ENCODE measurements at places on chromosomes 12 and 14.

DNA sequence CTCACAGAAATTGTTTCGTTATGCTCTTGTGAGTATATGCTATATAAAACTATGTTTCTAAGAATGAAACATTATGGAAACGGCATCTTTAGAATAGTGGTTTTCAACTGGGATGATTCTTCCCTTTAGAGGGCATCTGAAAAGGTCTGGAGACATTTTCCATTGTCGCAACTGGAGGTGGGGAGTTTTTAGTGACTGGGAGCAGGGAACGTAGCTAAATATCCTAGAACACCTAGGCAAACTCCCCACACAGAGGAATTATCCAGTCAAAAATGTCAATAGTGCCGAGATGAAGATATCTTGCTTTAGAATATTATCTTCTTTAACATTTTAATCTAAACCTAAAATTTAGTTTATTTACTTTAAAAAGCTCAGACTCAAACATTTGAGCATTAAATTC lies 486.1 kb upstream of the FOXG1 start:
- DNase-seq = no peak
- H3K27ac ChIP-seq = no peak overlapping the region
- H3K27me3 ChIP-seq = no peaks in the 10 kb centered on the region
- no peaks in the 10 kb centered on the region for H3K4me1 ChIP-seq
- no peak overlapping the region for H3K4me3 ChIP-seq

DNA sequence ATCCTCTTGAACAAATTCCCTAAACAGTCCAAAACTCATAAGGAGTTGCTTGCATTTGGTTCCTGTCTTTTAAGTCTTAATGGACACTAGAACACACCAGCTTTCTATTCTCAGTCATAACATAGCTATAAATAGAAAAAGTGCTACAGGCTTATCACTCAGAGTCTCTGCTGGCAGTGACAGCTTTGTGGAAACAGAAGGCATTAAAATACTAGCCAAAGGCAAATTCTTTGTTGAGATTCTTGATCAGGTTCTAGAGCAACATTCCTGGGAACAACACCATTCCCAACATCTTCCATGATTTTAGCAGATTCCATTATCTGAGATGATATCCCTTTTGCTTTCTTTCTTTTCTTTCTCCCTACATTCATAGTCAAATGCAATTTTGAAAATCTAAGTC lies 207.7 kb upstream of the PLEKHG7 start:
- H3K27me3 ChIP-seq = no peaks in the 10 kb centered on the region
- H3K27ac ChIP-seq = no peak overlapping the region
- no peaks in the 10 kb centered on the region for H3K4me1 ChIP-seq
- no peak for DNase-seq
- H3K4me3 ChIP-seq = no peak overlapping the region

- no peaks in the 10 kb centered on the region for H3K36me3 ChIP-seq
- H3K4me3 ChIP-seq = no peak overlapping the region
- no peak for DNase-seq
- no peak overlapping the region for H3K27ac ChIP-seq
- peaks cover 7% of the 10 kb centered on the region for H3K4me1 ChIP-seq
These were observed 5.5 kb downstream of the CEP170B start for GRCh38 chr14:104870368-104871144.

DNA sequence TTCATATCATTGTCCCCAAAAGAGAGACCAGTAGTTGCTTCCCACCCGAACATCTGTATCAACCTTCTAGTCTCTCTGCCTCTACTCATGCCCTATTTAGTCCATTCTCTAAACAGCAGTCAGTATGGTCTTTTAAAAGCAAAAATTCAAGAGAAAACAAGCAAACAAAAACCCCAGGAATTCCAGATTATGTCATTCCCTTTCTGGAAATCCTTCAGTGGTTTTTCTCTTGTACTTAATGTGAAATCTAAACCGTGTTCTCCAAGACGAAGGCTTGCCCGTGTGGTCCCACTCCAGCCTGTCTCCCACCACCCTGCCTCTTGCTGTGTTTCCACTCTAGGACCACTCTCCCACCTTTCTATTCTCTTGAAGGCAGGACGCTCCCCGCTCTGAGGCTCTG lies 90.8 kb downstream of the TMEM30B start:
- H3K4me3 ChIP-seq = no peak overlapping the region
- no peaks in the 10 kb centered on the region for H3K4me1 ChIP-seq
- H3K27ac ChIP-seq = peak overlapping the region; percentile 83
- H3K36me3 ChIP-seq = no peaks in the 10 kb centered on the region
- DNase-seq = no peak
- no peaks in the 10 kb centered on the region for H3K27me3 ChIP-seq

DNA sequence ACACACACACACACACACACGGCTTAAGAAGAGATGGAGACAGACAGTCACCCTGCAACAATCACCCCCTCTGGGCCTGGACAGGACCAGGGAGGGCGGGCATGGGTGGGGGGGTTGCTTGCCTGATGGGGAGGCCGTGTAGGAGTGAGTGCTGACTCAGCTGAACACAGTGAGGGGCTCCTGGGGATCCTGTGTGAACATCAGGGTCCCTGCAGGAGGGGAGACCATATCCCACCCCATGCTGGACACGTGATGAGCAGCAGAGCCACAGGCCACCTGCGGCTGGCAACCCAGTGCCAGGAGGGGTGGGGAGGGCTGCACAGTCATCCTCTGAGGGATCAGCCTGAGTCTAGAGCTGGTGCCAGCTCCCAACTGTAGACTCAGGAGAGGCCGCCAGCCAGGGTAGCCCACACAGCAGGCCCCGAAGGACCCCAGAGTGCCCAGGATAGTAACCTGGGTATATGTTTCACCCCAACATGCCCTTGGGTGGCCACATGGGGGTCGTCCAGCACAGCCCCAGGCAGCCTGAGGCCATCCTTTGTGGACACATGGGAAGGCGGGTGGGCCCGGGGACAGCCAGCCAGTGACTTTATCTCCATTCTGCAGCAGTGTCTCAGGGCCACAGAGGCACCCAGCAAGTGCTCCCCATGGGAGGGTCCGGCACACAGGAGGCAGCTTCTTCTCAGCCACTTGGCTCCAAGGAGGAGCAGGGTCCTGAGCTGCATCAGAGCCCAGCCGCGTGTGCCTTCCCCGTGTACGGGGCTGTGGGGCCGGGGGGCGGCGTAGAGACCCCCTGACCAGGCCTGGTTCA lies 73.7 kb upstream of the SFSWAP start:
- H3K4me1 ChIP-seq = no peaks in the 10 kb centered on the region
- DNase-seq = no peak
- H3K36me3 ChIP-seq = no peaks in the 10 kb centered on the region
- H3K27me3 ChIP-seq = no peaks in the 10 kb centered on the region

- peak overlapping the region; percentile 84 for H3K4me3 ChIP-seq
- peaks cover 5% of the 10 kb centered on the region for H3K4me1 ChIP-seq
- no peak for DNase-seq
- H3K27me3 ChIP-seq = no peaks in the 10 kb centered on the region
- no peak overlapping the region for H3K27ac ChIP-seq
These were observed 1.3 kb downstream of the BCL2L2 start for GRCh38 chr14:23307687-23308644.

DNA sequence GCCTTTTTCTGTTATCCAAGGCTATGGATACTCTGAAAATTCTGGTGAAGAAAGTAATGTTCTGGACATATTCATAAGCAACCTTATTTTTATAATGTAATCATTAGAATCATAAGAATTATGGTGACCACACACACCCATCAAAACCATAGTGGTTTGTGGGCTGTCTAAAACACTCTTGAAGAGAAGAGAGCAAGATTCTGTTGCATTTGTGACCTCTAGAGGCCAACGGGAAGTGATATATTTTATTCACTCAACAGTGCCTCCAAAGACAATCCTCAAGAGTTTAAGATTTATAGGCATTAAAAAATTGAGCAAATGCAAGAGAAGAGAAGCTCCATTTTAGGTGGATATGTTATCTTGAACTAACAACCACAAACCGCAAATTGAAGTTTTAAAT lies 68.5 kb upstream of the LGR5 start:
- H3K27me3 ChIP-seq = no peaks in the 10 kb centered on the region
- no peak overlapping the region for H3K4me3 ChIP-seq
- no peaks in the 10 kb centered on the region for H3K36me3 ChIP-seq

DNA sequence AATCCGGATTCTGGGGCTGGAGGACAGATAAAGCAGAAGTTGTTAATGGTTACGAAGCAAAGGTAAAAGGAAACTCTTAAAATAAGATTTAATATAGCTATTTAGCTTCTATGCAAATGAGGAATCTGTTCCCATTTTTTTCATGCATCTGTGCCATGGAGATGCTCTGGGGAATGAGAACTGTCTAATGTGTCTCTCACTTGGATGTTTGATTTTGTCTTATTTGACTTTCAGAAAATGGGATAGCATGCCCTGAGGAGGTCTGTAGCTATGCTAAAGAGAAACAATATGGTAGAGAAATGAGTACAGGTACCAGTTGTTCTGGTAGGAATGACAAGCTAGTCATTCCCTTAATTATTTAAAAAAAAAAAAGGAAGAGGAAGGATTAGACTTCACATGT lies 24.3 kb downstream of the C12orf76 start:
- peak overlapping the region; percentile 74 for H3K27ac ChIP-seq
- peaks cover 50% of the 10 kb centered on the region for H3K36me3 ChIP-seq
- H3K4me3 ChIP-seq = no peak overlapping the region
- H3K4me1 ChIP-seq = peaks cover 23% of the 10 kb centered on the region

- DNase-seq = no peak
- no peaks in the 10 kb centered on the region for H3K36me3 ChIP-seq
- H3K4me3 ChIP-seq = no peak overlapping the region
- peaks cover 16% of the 10 kb centered on the region for H3K4me1 ChIP-seq
These were observed 52.2 kb downstream of the ST8SIA1 start for GRCh38 chr12:22282283-22282682.

DNA sequence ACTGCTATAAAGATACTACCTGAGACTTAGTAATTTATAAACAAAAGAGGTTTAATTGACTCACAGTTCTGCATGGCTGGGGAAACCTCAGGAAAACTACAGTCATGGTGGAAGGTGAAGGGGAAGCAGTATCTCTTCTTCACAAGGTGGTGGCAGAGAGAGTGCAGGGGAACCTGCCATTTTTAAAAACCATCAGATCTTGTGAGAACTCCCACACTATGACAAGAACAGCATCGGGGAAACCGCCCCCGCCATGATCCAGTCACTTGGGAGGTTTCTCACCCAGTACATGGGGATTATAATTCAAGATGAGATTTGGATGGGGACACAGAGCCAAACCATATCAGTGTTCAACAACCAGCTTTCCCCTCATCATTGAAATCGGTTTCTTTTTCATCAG lies 49.9 kb downstream of the AEBP2 start:
- DNase-seq = no peak
- no peak overlapping the region for H3K4me3 ChIP-seq
- peaks cover 23% of the 10 kb centered on the region for H3K4me1 ChIP-seq
- no peak overlapping the region for H3K27ac ChIP-seq

Measured in tibial nerve (tissue), 4 donors.